Daoy (cell line): ENCODE measurements at places on chromosomes 6 and 20. TPM values are rescaled to one million over a fixed set of nuclear protein-coding genes. Genes with fewer than 3 reads are reported as not detected.

DNA sequence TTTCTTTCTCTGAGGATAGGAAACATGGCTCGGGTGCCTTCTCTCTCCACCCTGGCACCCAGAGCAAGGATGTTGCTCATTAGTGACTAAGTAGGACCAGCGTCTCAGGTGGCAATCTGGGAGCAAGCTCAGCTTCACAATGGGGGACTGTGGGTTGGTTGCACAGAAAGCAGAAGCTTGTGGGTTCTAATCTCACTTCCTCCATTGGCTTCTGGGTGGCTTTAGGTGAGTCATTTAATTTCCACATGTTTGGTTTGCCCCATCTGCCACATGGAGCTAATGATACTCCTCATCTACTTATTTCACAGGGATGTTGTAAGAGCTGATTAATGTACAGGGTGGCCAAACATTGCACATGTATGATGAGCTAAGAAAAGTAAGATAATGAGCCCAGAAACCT is 54.8 kb upstream of the AKIRIN2 start:
- peak; percentile 92 for DNase-seq

DNA sequence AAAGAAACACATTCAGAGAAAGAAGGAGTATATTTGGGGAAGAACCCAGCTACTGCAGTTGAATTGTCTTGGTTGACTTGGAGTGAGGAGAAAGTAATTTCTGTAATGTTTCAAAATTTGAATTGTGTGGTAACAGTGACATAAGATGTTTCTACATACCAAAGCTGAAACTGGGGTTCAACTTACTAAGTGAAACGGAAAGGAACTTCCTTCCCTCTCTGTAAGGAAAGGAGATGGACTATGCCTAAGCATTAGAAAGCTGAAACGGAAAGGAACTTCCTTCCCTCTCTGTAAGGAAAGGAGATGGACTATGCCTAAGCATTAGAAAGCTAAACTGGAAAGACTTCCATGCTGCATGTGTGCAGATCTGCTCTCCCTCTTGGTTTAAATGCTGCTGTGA is 46.0 kb downstream of the HUS1B start:
- DNase-seq: no peak

DNA sequence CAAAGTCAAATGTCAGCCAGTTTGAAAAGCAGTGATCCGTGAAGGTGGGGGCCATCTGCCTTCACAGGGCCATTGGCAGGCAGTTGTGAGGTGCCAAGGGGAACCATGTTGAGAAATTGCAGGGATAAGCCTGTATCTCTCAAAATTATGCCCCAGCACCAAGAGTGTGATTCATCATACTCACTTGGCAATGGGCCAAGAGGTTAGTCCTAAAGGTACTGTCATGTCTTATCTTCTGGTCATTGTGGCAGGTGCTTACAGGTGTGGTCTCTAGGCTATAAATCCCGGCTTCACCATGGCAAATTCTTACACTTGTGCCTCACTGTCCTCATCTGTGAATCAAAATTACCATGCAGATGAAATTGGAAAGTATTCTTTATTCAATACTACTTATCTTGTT is 150.7 kb upstream of the LAMP5 start:
- DNase-seq: peak; percentile 6

GRCh38 chr20:37152284-37152683 is 26.8 kb upstream of the RPN2 start:
- no peak for DNase-seq

DNA sequence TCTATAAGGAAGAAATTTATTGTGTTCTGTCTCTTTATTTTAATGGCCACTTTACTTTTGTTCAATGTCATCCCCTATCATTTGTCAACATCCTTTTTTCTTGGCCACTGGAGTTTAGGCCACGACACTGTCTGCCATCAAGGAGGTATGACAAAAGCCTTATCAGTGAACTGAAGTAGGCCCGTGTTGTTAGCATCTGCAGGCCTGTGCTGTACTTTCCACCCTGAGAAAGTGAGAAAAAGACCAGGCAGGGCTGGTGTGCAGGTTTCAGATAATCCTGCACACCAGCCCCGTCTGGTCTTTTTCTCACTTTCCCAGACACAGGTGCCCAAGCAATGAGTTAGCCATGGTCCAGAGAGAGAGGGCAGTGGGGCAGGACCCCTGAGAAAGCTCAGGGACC is 57.6 kb downstream of the GOPC start:
- DNase-seq: no peak

DNA sequence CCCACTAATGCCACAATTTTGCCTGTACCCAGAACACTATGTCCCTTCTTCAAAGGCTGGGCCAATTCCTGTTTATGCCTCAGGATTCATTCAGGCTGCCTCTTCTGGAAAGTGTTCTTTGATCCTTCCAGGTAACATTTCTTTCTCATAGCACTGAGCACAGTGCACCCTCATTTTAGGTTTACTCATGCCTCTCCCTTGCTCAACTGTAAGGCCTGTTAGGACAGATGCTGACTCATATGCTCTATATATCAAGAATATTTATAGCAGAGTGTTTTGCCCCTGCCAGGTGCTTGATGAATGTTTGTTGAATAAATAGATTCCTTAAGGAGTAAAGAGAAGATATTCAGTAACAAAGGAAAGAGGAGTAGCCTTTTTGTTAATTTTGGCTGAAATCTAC is 263.9 kb downstream of the PHF3 start:
- no peak for DNase-seq

GRCh38 chr6:166957087-166957804 is 896 bp upstream of the RNASET2 start:
- DNase-seq: no peak

DNA sequence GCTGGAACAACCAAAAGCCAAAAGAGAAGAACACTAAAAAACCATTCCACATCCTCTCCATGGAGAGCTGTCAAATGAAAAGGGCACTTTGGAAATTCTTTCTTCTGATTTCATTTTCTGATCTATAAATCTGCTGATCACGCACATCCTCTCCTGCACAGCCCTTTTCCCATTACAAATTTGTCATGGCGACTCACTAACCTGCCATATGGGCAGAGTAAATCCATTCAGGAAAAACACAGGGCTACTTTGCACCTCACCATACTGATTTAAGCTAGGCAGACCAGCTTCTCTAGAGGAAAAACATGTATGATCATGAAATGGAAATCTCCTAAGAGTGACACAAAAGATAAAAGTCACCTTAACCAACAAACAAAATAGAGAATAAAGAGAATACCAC is 26.0 kb downstream of the TOMM6 start:
- DNase-seq: no peak

DNA sequence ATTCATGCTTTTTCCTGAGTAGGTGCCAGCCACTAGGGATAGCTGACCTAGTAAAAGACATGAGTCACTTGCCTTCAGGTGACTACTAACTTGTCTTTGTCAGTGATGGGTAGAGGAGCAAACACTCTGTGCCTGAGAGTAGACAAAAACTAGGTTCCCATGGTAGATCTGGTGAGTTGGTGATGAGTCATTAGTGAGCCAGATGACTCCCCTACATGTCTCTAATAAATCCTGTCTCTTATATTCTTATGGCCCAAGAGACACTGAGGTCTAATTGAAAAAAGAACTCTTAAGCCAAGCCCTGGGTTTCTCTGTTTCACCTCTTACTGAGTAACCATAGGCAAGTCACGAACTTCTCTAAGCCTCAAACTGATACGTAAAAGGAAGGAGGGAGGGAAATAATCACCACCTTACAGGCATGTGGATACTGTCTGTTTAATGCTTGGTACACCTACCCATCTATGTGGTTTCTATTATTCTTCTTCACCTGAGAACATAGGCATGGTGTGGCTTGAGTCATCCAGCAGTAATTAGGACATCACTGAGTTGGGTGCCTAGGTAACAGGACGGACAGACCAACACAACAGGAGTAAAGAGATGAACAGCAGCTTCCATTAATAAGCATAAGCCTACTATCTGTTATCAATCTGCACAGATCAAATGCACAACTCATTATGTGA is 20.3 kb downstream of the TTPAL start:
- DNase-seq: peak; percentile 91

DNA sequence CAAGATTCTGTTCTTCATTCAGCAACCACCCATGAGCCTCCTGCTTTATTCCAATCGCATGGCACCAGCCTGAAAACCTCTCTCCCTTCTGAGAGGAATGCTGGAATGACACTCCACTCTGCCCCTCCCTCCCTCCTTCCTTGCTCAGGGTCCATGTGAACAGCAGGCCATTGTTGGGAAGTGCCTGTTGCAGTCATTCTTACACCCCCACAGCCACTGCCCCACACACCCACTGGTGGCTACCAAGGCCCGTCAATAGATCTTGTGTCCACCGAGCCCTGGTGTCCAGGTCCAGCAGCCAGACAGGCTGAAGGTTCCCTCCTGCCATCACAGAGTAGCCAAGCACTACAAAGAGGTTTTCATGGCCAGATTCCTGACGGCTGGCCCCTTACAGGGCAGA is 6.5 kb downstream of the PDRG1 start:
- no peak for DNase-seq

DNA sequence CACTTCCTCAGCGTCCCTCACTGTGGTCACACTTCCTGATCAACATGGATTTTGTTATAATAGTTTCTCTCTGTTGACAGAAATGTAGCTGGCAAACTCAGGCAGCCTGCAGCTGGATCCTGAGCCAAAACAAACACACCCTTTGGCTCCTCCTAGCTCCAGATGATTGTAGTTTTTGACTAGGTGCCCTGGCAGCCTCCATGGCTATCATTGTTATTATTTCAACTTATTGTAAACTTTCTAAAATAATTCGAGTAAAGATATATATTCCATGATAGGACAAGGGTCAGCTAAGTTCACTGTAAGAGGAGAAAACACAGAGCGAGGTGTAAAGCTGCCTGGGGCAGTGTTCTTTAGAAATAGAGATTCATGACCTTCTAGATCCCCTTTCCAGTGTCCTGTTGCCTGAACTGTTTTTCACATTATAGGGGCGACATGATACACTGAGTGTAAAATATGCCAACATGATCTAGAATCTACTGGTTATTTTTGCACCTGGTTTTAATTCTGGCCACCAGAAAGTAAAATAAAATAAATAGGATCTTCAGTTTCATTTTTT is 98.2 kb upstream of the HDGFL1 start:
- DNase-seq: peak; percentile 65

DNA sequence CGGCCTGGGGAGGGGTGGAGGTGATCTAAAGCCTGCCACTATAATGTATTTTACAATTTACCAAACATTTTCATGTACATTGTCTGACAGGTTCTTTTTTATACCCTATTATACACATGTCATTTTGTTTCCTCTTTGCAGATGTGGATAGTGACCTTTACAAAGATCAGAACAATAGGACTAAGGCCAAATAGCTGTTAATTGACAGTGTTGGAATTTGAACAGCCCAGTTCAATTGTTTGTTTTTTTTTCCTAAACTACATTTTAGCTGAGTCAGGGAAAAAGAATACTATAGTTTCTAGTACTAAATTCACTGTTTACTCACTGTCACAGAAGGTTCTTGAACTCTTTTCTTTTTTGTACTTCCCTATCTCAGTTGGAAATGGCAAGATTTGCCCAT is 40.2 kb downstream of the PGM3 start:
- no peak for DNase-seq

DNA sequence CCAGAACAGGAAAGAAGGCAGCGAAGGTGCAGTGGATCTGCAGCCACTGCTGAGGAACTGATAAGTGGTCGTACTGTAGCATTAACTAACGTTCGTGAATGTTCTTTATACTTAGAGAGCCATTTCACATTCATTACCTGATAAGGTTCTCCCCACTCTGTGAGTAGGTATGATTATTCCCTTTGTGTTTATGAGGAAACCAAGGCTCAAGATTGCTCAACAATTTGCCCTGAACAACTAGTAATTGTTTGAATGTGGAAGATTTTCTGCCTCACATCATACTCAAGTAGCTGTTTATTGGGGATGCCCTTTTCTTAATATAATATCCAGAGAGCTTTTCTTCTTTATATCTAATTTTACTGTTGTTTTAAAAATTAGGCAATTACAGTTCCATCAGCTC is 24.9 kb upstream of the ELOVL5 start:
- no peak for DNase-seq

DNA sequence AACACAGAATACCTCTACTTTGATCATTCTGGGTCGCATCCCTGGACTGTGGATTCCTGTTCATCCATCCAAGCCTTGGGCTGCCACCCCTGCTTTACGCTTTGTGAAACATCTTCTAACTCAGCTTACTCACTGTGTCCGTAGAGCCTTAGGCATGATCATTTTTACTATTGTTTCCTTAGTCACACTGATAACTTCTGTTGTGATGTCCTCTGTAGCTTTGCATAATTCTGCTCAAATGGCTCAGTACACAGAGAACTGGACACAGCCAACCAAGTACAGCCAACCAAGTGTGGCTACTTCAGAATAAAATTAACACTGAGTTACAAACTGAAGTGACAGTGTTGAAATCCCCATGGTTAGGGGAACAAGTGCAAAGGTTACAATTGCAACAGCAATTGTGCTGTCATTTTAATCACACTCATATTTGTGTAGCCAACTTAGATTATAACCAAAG is 8.6 kb upstream of the FKBP1A start:
- DNase-seq: no peak

- no peak for DNase-seq
These were observed 36.8 kb downstream of the C6orf118 start for GRCh38 chr6:165272585-165272984.

DNA sequence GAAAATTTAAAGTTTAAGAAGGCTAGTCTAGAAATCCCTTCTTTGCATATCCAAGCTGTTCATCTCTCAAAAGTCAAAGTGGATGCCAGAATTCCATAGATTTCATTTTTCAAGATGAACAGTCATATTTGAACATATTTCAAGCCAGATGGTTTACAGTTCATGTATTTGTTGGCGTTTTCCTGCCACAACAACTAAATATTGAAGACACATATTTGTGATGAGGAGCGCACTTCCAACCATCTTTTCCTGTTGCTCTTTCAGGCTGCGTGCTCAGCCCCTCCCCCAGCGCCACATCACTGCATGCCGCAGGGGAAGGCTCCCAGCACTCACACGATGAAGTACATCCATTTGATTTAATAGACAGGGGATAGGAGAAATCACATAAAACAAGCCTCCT is 5.9 kb upstream of the NOX3 start:
- peak; percentile 43 for DNase-seq

- no peak for DNase-seq
These were observed 53.5 kb upstream of the CEP85L start for GRCh38 chr6:118704915-118705314.

- DNase-seq: no peak
These were observed 237.5 kb upstream of the ECI2 start for GRCh38 chr6:4372866-4373265.

DNA sequence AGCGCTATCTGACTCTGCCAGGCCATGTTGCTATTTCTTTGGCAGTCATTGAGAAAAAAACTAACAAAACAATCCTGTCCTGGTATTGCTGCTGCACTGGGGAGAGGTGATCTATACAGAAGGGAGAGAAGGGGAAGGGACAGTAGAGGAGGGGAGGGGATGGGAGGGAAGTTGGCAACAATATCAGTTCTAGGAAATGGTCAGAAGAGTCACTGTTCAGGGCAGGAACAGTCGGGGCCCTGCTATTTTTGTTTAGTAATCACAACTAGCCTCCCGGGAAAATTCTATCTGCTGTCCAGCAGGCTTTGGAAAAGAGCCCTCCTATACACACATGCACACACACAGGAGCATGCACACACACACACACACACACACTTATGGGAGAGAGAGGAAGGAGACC is 142.3 kb upstream of the CARMIL1 start:
- DNase-seq: no peak

PLCB4 gene
- 0.54 and 3.7 TPM in 2 replicates for total RNA-seq

RAET1E gene
- total RNA-seq: 1.4 and 4.1 TPM in 2 replicates

PTCRA gene
- not detected in 2 replicates for total RNA-seq

ARFGAP1 gene
- 79.6 and 85.6 TPM in 2 replicates for total RNA-seq

SCRT2 gene
- total RNA-seq: not detected in 2 replicates

SPTLC3 gene
- 2.1 and 10.0 TPM in 2 replicates for total RNA-seq

TMEM170B gene
- total RNA-seq: 5.2 and 5.8 TPM in 2 replicates

PPIL6 gene
- total RNA-seq: 3.8 and 4.5 TPM in 2 replicates

SLC16A10 gene
- total RNA-seq: 1.2 and 7.6 TPM in 2 replicates

VSX1 gene
- not detected in 2 replicates for total RNA-seq

NFATC2 gene
- 0.18 and 0.40 TPM in 2 replicates for total RNA-seq

BACH2 gene
- total RNA-seq: 0.46 and 0.60 TPM in 2 replicates
